ENCODE measurements at places on chromosomes 2 and 18.

DNA sequence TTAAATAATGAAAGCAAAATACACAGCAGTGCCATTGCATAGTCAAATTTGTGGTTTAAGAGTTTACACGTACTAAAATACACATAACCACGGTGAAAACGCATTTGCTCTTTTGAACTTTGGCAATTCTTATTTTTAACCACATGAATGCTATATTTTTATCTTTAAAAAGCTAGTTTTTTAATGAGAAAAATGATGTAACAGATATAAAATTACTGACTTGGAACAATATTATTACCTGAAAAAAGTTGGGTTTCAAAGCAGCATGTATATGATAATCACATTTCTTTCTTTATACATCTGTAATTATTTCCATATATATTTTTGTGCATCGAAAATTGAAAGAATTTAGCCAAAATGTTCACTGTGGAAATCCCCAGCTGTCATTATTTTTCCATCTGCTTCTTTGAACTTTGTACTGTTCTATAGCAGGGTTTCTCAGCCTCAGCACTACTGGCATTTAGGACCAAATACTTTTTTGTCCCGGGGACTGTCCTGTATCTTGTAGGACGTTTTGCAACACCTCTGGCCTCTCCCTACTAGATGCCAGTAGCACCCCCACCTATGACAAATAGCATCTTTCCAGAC, 75.9 kb upstream of the CAB39 start:
- no peak for DNase-seq

- DNase-seq: no peak
These were observed 45.9 kb upstream of the NCK2 start for GRCh38 chr2:105698820-105699219.

GRCh38 chr2:142966284-142966683, 88.8 kb downstream of the KYNU start:
- no peak for DNase-seq

GRCh38 chr18:693466-694187, 18.8 kb downstream of the ENOSF1 start:
- peak; percentile 28 for DNase-seq
